ENCODE measurements at places on chromosomes 4 and X. TPM values are rescaled to one million over a fixed set of nuclear protein-coding genes. Genes with fewer than 3 reads are reported as not detected.

Gene ARHGAP36
- total RNA-seq = not detected

Gene ZMYM3
- 22.6 TPM for total RNA-seq

Gene PCYT1B
- 0.43 TPM for total RNA-seq

Gene USP17L22
- total RNA-seq = not detected

Gene GAGE12E
- total RNA-seq = not detected

Gene MAGEH1
- 16.9 TPM for total RNA-seq

Gene TRO
- total RNA-seq = 5.5 TPM

Gene ZFYVE28
- 8.7 TPM for total RNA-seq

Gene COX7B2
- not detected for total RNA-seq

DNA sequence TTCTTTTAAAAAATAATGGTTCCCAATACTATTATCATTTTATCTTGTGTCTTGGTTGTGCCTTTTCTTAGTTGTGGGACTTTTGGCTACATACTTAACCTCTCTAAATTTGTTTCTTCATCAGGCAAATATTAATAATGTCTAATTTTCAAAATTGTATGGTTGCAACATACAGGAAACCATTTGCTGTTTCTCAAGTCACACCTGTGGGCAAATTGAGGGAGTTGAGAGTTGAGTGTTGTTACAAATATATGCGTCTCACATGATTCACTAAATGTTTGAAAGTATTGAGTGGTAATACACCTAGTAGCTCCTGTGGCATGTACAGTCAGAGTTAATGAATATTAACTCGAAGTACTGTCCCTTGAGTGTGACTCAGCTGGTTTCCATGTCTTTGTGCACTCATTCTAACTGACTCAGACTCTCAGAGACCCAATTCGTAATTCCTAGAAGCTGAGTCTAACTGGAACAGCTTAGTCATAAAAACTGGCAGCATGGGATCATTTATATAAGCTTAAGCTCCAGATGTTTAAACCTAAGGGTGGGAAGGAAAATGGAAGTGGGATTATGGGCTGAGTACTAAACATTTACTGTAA is 802.4 kb downstream of the TRIML1 start:
- H3K36me3 ChIP-seq = no peaks in the 10 kb centered on the region
- no peak overlapping the region for H3K27ac ChIP-seq
- no peak for DNase-seq
- H3K4me3 ChIP-seq = no peak overlapping the region
- H3K4me1 ChIP-seq = no peaks in the 10 kb centered on the region

GRCh38 chr4:101198682-101199339 is 148.5 kb downstream of the PPP3CA start:
- DNase-seq = no peak
- no peak overlapping the region for H3K27ac ChIP-seq
- no peak overlapping the region for H3K4me3 ChIP-seq
- no peaks in the 10 kb centered on the region for H3K36me3 ChIP-seq

DNA sequence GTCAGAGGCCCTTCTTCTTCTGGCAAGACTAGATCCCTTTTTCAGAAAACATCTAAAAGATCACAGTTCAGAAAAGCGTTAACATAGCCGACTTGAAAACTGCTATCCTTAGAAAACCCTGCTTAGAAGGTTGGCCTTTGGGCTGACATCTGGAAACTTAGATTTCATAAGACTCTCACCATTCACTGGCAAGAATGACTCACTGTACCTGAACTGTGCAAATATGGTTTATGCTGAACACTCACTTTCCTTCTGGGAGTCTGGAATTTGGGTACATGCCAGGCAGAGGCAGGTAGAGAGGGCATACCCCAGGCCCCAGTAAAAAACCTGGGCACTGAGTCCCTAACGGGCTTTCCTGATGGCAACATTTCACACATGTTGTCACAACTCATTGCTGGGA is 88.8 kb upstream of the GPC3 start:
- H3K4me3 ChIP-seq = no peak overlapping the region
- H3K27me3 ChIP-seq = peaks cover 2% of the 10 kb centered on the region
- H3K36me3 ChIP-seq = no peaks in the 10 kb centered on the region

GRCh38 chr4:55409468-55410171 is 13.9 kb downstream of the TMEM165 start:
- no peak overlapping the region for H3K27ac ChIP-seq
- H3K4me1 ChIP-seq = peaks cover 26% of the 10 kb centered on the region
- H3K36me3 ChIP-seq = peaks cover 29% of the 10 kb centered on the region
- DNase-seq = no peak
- H3K27me3 ChIP-seq = no peaks in the 10 kb centered on the region

DNA sequence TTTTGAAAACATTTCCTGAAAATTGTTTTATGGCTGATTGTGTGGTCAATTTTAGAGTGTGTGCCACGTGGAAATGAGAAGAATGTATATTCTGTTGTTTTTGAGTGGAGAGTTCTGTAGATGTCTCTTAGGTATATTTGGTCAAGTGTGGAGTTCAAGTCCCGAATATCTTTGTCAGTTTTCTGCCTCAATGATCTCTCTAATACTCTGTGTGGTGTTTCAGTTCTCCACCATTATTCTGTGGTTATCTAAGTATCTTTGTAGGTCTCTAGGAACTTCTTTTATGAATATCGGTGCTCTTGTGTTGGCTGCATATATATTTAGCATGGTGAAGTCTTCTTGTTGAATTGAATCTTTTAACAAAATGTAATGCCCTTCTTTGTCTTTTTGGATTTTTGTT is 113.3 kb downstream of the LINC00632 start:
- no peak overlapping the region for H3K4me3 ChIP-seq
- peaks cover 8% of the 10 kb centered on the region for H3K4me1 ChIP-seq
- no peaks in the 10 kb centered on the region for H3K27me3 ChIP-seq
- H3K27ac ChIP-seq = no peak overlapping the region
- DNase-seq = no peak

GRCh38 chrX:12977761-12978204 is 2.9 kb downstream of the TMSB4X start:
- peaks cover 33% of the 10 kb centered on the region for H3K4me1 ChIP-seq
- H3K27ac ChIP-seq = peak overlapping the region; percentile 98
- peaks cover 46% of the 10 kb centered on the region for H3K36me3 ChIP-seq
- peak overlapping the region; percentile 90 for H3K4me3 ChIP-seq

- H3K36me3 ChIP-seq = peaks cover 30% of the 10 kb centered on the region
- peak overlapping the region; percentile 70 for H3K27ac ChIP-seq
- no peak for DNase-seq
Observed at GRCh38 chrX:41351923-41352322, 18.0 kb downstream of the DDX3X start.

GRCh38 chr4:87067124-87067885 is 132.5 kb downstream of the AFF1 start:
- DNase-seq = no peak
- H3K4me3 ChIP-seq = no peak overlapping the region
- no peak overlapping the region for H3K27ac ChIP-seq

DNA sequence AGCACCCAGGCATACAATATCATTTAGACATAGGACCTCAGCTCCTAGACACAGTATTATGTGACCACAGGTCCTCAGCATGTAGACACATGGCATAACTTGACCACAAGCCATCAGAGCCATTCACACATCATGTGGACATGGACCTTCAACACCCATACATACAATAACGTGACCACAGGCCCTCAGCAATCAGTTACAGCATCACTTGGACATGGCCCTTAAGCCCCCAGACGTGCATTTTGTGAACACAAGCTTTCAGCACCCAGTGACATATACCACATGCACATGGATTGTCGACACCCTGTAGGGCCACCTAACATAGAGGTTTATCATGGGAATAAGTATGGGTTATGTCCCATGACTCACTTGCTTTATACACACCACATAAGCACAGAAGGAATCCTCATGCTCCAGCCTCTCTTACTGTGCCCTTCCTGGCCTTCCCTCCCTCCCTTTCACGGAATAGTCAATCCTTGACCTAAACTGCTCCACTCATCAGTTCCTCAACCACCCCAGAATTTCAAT is 1.9 kb downstream of the TSPYL2 start:
- H3K4me1 ChIP-seq = peaks cover 64% of the 10 kb centered on the region
- H3K27me3 ChIP-seq = no peaks in the 10 kb centered on the region
- peaks cover 44% of the 10 kb centered on the region for H3K36me3 ChIP-seq
- peak overlapping the region; percentile 91 for H3K4me3 ChIP-seq

DNA sequence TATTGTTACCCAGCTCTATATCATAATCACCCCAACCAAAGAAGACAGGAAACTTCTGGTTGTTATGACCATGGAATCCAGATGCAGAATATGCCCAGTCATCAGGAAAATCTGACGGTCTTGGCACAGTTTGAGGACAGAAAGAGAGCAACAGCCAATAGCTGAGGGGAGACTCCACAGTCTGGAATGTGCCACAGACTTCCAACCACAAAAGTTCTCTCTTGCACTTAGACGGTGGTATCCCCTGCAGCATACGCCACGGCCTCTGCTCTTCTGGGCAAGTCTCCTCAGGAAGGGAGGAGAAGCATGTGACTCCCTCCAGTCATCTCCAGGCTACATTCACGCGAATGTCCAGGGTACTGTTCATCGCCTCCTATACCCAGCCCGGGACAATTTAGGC is 18.4 kb downstream of the ZNF827 start:
- H3K27ac ChIP-seq = no peak overlapping the region
- H3K4me1 ChIP-seq = peaks cover 31% of the 10 kb centered on the region
- DNase-seq = no peak
- no peak overlapping the region for H3K4me3 ChIP-seq

DNA sequence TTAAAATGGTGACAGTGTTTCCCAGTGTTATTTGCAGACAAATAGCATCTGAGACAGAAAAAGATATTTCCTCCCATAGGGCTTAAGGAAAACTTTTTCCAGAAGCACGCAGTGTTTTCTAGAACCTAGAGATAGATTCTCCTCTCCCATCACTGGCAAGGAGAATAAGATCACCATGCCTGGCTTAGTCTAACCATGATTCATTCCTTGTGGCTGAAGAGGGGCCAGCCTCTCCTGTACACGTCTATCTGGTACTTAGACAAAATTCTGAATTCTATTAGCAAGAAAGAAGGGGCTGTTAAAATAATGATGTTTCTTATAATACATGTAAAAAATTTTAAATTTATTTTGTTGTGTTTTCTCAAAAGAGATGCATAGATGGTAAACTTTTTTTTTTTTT is 296.1 kb upstream of the LDB2 start:
- no peaks in the 10 kb centered on the region for H3K27me3 ChIP-seq
- no peaks in the 10 kb centered on the region for H3K36me3 ChIP-seq
- no peak overlapping the region for H3K27ac ChIP-seq
- H3K4me1 ChIP-seq = no peaks in the 10 kb centered on the region

GRCh38 chr4:15117270-15117946 is 115.1 kb downstream of the CPEB2 start:
- no peak overlapping the region for H3K4me3 ChIP-seq
- H3K36me3 ChIP-seq = no peaks in the 10 kb centered on the region
- peaks cover 23% of the 10 kb centered on the region for H3K27me3 ChIP-seq
- DNase-seq = peak; percentile 24

DNA sequence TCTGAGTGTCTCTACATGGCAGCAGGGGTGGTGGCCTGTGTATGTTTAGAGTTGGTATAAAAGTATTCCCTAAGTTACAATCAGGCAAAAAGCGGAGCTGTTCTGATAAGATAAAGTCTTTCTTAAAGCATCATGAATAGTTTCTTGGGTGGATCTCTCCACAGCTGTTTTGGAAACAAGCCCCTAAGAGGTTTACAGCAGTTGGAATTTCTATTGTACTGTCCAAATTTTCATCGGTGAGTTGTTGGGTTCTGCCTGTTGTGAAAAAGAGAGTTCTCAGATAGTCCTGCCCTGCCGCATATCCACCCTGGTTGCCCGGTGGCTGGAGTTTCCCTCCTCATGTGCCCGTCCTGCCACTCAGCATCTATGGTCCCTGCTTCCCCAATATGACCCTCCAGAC is 50.1 kb downstream of the C4orf51 start:
- DNase-seq = no peak
- peaks cover 23% of the 10 kb centered on the region for H3K4me1 ChIP-seq
- H3K4me3 ChIP-seq = no peak overlapping the region
- H3K36me3 ChIP-seq = no peaks in the 10 kb centered on the region
- no peaks in the 10 kb centered on the region for H3K27me3 ChIP-seq

DNA sequence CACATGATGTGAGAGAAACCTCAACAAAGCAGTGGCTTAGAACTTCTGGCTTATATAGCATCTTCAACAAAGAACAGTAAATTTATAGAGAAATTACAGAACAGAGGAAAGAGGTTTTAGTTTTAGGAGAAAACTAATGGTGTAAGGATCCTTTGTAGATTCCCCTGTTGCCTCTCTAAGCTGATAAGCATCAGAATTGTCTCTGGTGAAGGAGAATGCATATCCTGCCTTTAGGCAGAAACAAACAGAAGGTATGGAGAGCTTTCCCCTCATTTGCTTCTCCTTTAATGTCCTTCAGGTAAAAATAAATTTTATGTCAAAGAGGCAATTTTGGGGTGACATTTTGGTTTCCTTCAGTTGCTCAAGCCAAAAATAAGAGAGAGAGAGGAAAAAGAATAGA is 625.9 kb downstream of the CCSER1 start:
- no peak for DNase-seq
- no peak overlapping the region for H3K4me3 ChIP-seq

GRCh38 chr4:148055844-148056243 is 324.0 kb downstream of the ARHGAP10 start:
- H3K4me3 ChIP-seq = no peak overlapping the region
- no peaks in the 10 kb centered on the region for H3K27me3 ChIP-seq
- H3K4me1 ChIP-seq = peaks cover 92% of the 10 kb centered on the region
- no peak overlapping the region for H3K27ac ChIP-seq
- DNase-seq = no peak

- no peak for DNase-seq
- no peak overlapping the region for H3K4me3 ChIP-seq
- no peak overlapping the region for H3K27ac ChIP-seq
Observed at GRCh38 chr4:36269533-36270173, 11.8 kb upstream of the DTHD1 start.

GRCh38 chrX:133637765-133638164 is 222.5 kb upstream of the GPC4 start:
- no peaks in the 10 kb centered on the region for H3K36me3 ChIP-seq
- H3K27ac ChIP-seq = no peak overlapping the region
- no peaks in the 10 kb centered on the region for H3K27me3 ChIP-seq
- no peaks in the 10 kb centered on the region for H3K4me1 ChIP-seq

DNA sequence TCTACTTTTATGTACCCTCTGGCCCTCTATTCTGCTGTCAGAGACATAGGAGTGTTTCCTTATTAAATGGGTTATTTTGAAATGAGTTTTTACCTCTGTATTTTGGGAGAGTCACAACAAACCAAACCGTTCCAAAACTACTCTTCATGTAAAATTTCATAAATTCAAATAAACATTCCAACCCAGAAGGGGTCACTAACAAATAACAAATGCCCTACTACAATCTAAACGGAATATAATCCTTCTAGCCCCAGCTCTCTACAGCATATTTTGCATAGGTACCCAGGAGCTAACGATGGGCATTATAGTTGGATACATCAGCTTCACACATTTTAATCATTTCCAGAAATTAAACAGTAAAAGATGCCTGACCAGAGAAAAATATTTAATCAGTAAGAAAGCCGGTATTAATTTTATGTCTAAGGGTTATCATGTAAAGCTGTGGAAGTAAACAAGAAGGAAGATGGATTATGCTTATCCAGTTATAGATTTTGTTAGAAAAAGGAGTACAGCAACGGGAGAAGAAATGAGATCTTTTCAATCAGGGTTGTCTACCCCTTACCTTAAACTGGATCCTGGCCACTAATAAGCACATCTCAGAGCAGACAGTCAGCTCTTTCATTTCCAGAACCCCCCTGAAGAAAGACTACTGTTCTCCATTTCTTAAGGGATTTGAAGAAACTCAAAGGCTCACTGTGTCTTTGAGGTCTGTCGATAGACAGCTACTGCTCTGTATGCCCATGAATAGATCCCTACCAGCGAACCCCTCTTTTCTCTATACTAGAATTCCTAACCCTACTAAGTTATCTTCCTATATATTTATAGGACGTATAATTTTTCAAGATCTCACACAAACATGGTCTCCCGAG is 1.2 kb downstream of the UGDH start:
- peak overlapping the region; percentile 82 for H3K27ac ChIP-seq
- H3K4me3 ChIP-seq = peak overlapping the region; percentile 87
- DNase-seq = no peak

Measured in activated CD4-positive, alpha-beta T cell treated with anti-CD3 and anti-CD28 coated beads for 36 hours (primary cell).